ENCODE measurements at places on chromosomes 7 and 10.

- DNase-seq = no peak
These were observed 13.7 kb upstream of the WAPL start for GRCh38 chr10:86535132-86535882.

- DNase-seq = peak; percentile 69
These were observed 86.9 kb downstream of the JAZF1 start for GRCh38 chr7:28093623-28094232.

- no peak for DNase-seq
These were observed 503.3 kb downstream of the TCERG1L start for GRCh38 chr10:130808243-130808642.

- no peak for DNase-seq
These were observed at the start of gene TRIL for GRCh38 chr7:28958235-28958979. Gene TRIL (minus strand): TSS chr7:28958330. CDS start chr7:28958046, 284 bp downstream.

GRCh38 chr10:97173036-97173435 lies 12.7 kb downstream of the SLIT1 start:
- DNase-seq = no peak

- no peak for DNase-seq
These were observed 102.6 kb downstream of the TPST1 start for GRCh38 chr7:66307591-66308215.

DNA sequence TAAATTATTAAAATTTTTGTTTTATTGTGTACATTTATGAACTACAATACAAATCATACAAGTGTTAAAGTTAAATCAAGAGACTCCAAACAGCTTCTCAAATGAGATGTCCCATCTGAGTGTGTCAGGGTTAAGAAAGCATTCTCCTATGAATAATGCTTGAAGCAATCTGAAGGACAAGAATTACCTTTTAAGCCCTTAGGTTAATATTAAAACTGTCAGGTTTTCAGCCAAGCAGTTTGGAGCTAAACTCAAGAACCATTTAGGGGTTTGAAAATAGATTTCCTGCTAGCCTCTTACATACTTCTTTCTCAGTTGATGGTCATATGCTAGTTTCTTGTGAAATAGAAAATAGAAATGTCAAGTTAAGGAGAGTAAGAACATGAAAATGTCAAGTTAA lies 38.3 kb downstream of the LIPJ start:
- DNase-seq = no peak

- DNase-seq = peak; percentile 86
These were observed 479 bp downstream of the PNPLA8 start for GRCh38 chr7:108525327-108525984.

GRCh38 chr10:1502451-1502850 lies 234.9 kb downstream of the ADARB2 start:
- DNase-seq = no peak

DNA sequence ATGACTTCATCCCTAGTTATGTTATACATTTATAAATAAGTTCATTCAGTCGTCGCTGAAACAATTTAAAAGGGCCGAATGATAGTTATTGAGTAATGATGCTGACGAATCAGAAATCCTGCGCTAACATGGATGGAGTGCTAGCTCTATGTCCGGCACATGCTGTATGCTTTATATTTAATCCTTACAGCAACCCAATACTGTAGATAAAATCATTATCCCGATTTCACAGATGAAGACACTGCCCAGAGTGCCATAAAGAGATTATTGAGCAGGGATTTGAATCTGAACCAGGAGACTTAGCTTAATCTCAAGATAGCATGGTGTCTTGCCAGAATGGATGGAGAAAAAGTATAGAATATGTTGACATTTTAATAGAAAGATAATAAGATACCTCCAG lies 1.1 kb upstream of the ICA1 start:
- DNase-seq = no peak

DNA sequence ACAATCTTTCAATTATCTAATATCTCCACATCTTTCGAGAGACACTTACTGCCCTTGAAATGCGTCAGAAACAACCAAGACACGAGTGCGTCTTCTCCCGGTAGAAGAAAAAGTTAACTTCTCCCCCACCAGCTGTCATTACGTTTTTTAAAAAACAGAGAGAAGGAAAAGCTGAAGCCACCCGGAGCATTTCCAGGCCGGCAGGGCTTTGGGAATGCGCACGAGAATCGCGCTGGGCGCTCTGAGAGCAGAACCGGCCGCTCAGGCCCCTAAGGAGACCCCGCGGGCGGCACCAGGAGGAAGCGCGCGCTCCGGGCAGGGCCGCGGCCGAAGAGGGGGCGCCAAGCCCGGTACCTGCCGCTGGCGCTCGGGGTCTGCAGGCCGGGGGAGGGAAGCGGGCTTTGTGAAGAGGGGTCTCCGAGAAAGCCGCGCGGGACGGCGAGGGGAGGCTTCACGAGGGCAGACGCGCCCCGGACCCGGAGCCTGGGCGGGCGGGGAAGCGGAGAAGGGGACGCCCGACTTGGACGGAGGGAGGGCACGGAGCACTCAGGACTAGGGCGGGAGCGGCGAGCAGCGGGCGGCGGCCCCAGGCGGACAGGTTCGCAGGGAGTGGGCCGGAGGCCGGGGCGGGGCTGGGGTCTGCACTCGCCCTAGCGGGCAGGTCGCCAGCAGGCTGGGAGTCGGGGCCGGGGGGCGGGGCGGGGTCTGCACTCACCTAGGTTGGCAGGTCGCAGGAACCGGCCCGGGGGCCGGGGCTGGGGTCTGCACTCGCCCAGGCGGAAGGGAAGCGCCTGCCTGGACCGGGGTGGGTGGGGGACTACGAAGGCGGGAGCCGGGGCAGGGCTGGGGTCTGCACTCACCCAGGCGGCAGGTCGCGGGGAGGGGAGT lies 932 bp downstream of the ESYT2 start:
- no peak for DNase-seq

DNA sequence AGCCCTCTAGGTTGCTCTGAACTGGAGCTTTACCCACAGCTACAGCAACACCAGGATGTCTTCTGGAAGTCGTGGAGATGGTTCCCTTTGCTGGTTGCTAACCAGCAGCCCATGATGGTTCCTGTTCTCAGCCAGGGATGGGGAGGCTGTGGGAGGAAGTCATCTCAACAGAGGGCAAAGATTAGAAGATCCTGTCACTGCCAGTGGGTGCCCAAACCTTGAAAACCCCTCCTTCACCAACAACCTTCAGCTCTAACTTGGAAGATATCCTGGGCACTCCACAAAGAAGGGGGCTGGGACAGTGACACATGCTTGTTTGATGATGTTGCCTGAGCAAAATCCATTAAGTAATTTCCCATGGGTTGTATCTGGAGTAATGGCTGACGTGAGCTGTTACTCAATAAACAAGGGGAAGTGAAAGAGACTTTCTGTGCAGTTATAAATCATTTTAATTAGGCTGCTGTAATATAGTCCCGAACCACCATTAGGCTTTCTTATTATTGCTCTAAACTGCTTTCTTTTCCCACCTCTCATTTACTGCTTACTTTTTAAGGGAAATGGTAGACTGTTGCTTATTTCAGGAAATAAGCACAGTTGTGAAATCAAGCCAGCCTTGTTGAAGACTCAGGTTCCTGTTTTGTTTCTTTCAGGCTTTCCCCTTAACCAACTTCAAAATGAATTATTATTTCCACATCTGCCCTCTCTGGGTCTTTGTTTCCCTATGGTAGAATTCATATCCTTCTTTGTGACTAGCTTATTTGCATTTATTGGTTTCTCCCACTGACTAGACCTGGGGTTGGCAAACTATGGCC lies 124.8 kb downstream of the PPP1R17 start:
- no peak for DNase-seq

- peak; percentile 55 for DNase-seq
These were observed 868 bp downstream of the MYO1G start for GRCh38 chr7:44977959-44978335.

- peak; percentile 94 for DNase-seq
These were observed 40.2 kb upstream of the ZNF518A start for GRCh38 chr10:96089670-96090462.

DNA sequence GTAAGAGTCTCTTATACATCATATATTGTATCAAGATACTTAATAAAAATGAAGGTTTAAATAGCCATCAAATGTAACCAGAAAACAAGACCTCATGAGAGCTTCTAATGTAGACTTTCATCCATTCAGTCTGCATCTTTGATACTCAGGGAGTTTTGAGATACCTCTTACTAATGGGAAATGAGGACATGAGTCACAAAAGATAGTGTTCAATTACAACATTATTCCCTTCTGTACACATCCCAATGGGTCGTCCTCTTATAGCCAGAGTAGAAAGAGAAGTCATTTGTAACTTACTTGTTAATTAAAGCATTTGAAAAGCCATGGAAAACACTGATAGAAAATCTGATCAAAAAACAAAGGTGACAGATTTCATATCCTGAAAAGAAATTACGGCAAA lies 19.4 kb downstream of the SHTN1 start:
- no peak for DNase-seq

DNA sequence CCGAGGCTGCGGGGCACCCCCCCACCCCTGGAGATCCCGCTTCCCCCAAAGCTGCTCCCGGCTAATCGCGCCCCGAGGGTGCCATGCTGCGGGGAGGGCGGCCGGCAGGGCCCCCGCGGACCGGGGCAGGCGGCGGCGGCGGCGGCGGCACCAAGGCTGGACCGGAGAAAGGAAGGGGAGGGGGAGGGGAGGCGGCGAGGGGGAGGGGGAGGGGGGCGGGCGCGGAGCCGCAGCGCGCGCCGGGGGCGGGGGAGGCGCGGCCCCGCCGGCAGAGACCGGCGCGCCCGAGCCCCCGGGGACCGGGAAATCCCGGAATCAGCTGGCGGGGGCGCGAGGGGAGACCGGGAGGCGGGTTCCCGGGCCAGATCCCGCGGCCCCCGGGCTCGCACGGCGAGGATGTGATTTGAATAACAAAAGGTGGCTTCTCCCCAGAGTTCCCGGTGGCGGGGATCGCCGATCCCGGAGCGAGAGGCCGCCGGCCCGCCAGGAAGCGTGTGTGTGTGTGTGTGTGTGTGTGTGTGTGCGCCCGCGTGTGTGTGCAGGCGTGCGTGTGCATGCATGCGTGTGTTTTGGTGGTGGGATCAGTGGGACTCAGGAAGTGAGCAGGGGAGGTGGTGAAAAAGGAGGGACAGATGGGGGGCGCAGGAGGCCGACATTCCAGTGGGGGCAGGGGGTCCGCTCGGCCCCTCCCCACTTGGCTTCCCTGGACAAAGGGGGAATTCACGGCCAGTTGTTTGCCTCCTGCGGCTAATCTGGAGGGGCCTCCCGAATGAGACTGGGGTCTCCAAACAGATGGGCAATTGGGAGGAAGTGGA lies 99.5 kb downstream of the HIP1 start:
- DNase-seq = peak; percentile 67

DNA sequence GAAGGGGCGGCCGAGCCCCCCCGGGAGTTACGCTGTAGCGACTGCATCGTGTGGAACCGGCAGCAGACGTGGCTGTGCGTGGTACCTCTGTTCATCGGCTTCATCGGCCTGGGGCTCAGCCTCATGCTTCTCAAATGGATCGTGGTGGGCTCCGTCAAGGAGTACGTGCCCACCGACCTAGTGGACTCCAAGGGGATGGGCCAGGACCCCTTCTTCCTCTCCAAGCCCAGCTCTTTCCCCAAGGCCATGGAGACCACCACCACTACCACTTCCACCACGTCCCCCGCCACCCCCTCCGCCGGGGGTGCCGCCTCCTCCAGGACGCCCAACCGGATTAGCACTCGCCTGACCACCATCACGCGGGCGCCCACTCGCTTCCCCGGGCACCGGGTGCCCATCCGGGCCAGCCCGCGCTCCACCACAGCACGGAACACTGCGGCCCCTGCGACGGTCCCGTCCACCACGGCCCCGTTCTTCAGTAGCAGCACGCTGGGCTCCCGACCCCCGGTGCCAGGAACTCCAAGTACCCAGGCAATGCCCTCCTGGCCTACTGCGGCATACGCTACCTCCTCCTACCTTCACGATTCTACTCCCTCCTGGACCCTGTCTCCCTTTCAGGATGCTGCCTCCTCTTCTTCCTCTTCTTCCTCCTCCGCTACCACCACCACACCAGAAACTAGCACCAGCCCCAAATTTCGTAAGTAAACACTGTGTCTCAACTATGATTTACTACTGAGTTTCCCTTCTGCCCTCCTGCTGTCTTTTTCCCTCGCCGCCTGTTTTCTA lies 666 bp downstream of the NRG3 start:
- no peak for DNase-seq

- no peak for DNase-seq
These were observed 135.7 kb downstream of the RSU1 start for GRCh38 chr10:16681521-16681920.

- no peak for DNase-seq
These were observed 27.7 kb downstream of the C1QL3 start for GRCh38 chr10:16493884-16494536.

- DNase-seq = no peak
These were observed 56.3 kb upstream of the FAM3C start for GRCh38 chr7:121452389-121452788.

- no peak for DNase-seq
These were observed 17.5 kb upstream of the TECTB start for GRCh38 chr10:112265745-112266144.

DNA sequence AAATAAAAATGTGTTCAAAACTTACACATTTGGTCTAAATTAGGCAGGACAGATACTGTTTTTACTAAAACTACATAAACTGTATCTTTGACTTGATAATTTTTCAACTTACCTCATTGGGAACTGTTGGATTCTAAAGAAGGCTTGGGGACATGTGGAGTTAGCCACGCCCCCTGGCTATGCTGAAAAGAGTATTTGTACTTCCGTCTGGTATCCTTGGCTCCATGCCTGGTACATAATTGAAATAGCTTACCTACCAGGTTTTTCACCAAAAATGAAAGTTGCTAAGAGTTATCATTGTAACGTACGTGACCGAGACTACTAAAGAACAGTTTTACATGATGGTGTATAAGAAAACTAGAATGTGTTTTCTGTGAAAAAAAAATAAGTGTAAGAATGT lies 604.8 kb upstream of the IGFBP3 start:
- no peak for DNase-seq

- no peak for DNase-seq
These were observed 42.1 kb upstream of the INSIG1 start for GRCh38 chr7:155255621-155256020.

GRCh38 chr7:82012453-82012852 lies 242.6 kb upstream of the HGF start:
- peak; percentile 58 for DNase-seq

DNA sequence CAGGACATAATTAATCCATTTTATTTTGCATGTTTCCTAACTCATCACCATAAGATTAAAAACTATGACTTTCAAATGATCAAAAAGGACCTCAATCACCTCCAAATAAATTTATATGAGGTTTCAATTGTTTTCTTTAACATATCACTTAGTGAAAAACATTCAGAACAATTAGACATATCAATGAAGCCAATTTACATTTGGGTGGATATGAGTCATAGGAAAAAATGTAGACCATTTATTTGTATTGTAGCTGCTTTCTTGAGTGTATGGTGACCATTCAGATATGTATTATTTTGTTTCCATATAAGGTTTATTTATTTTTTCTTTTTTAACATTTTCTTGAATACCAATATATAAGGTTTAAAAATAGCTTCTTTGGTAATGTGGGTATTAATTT lies 13.3 kb upstream of the EXOC6 start:
- no peak for DNase-seq
